Left renal pelvis (tissue), 4 donors: ENCODE measurements at places on chromosomes 2 and 18. TPM values are rescaled to one million over a fixed set of nuclear protein-coding genes. Genes with fewer than 3 reads are reported as not detected.
A peak's percentile ranks its signal among the peaks of the same experiment; 100 is the strongest.

CTNNA2 gene
- polyA plus RNA-seq = 3.4 TPM

GRCh38 chr2:204180649-204181048 lies 244.1 kb downstream of the ICOS start:
- no peak for DNase-seq

GRCh38 chr18:48829443-48830149 lies 121.2 kb downstream of the SMAD7 start:
- DNase-seq = no peak

DNA sequence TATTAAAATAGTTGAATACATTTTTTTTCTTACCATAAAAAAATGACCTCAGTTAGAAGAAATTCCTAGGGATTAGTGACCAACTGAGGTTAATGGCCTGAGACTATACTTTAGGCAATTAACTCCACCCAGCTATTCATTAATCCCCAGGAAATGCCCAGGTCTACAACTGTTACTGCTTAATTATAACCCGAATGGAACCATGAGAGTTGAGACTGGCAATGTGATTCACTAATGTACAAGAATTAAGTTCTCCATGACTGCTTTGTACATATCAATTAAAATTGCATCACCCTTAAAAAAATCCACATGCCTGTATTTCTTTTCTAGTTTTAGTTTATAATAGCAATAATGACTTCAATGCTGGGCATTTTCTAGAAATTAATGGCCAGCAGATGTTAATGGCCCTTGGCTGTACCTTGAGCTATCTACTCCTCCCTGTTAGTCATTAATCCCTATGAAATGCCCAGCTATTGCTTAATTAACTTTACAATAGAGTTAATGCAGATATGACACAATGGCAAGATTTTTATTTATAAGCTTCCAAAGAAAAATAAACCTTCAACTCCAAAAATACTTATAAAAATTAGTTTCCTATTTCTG lies 44.1 kb downstream of the ERBB4 start:
- peak; percentile 34 for DNase-seq

DNA sequence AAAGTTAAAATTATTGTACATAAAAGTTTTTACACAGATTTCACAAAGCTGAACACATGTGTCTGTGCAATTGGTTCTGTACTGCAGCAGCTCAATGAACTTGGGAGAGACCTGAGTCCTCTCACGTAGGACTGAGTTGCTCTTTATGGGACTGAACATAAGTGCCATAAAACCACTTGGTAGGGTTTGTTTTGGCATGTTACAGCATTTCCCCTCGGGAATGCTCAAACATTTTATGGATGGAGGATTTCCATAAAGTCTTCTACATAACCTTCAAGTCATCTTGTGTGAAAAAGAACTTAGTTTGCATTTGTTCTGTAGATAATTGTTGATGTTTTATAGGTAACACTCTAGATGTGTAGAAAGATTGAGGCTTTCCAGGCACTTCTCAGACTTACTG lies 15.9 kb downstream of the LYPD6 start:
- no peak for DNase-seq

HOXD4 gene
- polyA plus RNA-seq = 38.7 TPM

GPR45 gene
- polyA plus RNA-seq = not detected

ABCB11 gene
- polyA plus RNA-seq = not detected

FOXD4L1 gene
- 0.16 TPM for polyA plus RNA-seq

DNA sequence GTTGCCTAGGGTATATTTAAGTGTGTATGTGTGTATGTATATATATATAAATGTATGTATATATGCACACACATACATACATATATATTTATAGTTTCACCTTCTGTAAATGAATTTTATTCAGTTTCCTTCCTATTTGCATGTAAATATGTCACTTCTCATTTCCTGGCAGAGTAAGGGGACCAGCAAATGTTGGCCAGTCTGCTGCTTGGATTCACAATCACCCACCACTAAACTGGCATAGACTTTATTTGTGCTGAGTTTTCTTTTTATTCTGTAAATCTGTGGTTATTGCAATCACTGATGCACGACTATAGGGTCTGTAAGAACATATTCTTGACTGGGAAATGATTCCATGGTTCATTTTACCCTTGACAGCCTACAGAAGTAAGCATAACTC lies 640.4 kb upstream of the FAM98A start:
- no peak for DNase-seq

- no peak for DNase-seq
These were observed 21.0 kb downstream of the ZAP70 start for GRCh38 chr2:97734061-97735051.

- no peak for DNase-seq
These were observed 124.0 kb downstream of the GAREM1 start for GRCh38 chr18:32346671-32347070.

BCS1L gene
- 36.4 TPM for polyA plus RNA-seq
